ENCODE measurements at places on chromosomes 2 and 18. TPM values are rescaled to one million over a fixed set of nuclear protein-coding genes. Genes with fewer than 3 reads are reported as not detected.

DNA sequence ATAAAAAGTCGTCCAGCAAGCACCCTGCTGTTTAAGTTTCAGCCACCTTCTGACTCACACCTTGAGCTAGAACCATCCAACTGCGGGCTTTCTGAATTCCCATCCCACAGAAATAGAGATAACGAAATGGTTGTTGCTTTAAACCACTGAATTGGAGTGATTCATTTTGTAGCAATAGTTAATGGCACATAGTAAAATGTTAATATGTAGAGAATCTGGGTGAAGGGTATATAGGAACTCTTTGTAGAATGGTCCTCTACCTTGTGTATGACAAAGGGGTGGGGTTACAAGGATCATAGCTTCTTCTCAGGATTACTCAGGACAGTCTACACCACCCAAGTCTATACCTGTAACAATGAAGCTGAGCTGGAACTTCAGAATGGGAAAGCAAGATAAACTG lies 2.4 kb upstream of the MAPRE3 start:
- DNase-seq, result peak; percentile 96

DNA sequence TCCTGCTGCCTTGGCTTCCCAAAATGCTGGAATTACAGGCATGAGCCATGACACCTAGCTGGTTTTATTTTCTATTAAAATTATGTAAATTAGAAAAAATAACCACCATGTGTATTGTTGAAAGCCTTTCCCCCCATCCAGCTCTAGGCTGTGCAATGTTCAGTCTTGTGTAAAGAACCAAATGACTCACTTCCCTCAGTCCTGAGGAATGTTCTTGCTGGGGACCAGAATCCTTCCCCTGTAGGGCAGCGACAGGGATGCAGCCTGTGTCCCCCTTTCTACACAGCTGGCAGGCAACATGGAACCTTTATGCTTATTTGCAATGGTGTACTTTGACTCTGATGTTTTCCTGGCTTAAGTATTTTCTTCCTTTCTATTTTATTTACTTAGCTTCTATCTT lies 29.4 kb downstream of the AOX1 start:
- DNase-seq, result peak; percentile 38

DNA sequence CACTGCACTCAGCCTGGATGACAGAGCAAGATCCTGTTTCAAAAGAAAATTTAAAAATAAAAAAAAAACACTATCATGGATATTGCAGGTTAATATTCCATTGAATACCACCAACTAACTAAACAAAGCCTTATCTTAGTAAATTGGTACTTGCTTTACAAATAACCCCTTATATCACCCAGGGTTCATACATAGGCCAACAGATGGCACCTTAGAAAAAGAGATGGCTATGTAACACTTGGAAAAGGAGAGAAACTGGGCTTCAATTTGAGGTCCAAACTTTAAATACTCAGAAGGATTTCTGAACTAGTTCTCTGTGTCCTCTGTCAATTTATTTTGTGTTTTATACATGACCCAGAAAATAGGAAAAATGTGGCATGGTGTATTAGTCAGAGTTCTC lies 249.6 kb upstream of the LRP1B start:
- DNase-seq, result no peak

GRCh38 chr2:53490659-53491058 lies 276.9 kb upstream of the CHAC2 start:
- no peak for DNase-seq

- DNase-seq, result no peak
Observed at GRCh38 chr2:9235147-9236044, 28.8 kb downstream of the ASAP2 start.

GRCh38 chr18:13375302-13376255 lies 157.0 kb downstream of the LDLRAD4 start:
- peak; percentile 66 for DNase-seq

MAL gene
- 171 TPM for total RNA-seq

LYPD6B gene
- 10.0 TPM for total RNA-seq

FBLN7 gene
- 0.70 TPM for total RNA-seq

All from PC-9 (cell line).